ENCODE measurements at places on chromosomes 2 and 18.
A peak's percentile ranks its signal among the peaks of the same experiment; 100 is the strongest.

GRCh38 chr2:15388406-15389325 lies 172.5 kb downstream of the NBAS start:
- no peak for DNase-seq

DNA sequence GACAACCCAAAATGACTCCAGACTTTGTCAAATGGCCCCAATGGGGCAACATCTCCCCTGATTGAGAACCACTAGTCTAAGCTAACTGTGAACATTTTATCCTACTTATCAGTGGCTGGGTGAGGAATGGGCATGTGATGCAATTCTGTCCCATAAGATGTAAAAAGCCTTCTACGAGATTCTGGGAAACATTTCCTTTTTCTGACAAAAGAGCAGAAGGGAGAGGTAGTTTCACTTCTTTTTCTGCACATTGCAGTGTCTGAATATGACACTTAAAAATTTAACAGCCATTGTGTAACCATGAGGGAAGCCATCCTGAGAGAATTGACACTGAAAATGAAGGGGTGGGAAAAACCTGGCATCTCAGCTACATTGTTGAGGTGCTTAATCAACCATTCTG lies 17.3 kb upstream of the MARCHF4 start:
- peak; percentile 49 for DNase-seq

DNA sequence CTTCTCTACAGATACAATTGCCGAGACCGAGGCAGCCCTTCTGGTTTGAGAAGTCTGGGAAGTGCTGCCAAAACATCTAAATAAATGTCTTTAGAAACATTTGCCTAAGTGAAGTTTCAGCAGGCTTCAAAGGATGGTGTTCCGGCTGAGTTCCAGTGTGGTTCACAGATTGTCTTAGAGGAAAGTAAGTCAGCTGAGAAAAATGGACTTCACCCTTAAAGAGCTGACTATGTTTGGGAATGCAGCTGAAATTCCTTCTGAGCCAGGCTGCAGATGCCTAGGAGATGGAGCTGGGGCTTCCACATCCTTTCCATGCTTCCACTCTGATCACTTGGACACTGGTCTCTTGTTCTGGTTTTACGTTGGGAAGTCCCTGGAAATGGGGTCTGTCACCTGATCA lies 83.6 kb downstream of the FHOD3 start:
- DNase-seq = no peak

- DNase-seq = no peak
These were observed 10.1 kb downstream of the SP9 start for GRCh38 chr2:174344716-174345461.

DNA sequence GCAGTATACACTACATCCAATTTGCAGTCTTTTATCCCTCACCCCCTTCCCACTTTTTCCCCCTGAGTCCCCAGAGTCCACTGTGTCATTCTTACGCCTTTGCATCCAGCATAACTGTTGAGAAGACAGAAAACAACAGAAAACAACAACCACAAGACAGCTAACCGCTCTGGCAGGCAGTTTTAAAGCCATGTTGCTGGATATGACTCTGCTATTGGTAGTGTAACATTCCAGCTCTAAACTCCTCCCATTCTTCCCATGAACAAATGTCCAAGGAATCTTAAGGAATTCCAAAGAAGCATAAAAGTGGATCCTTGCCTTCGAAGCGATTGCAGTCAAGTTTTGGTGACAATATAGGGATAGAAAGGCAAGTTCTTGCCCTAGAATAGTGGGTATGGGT lies 599.1 kb downstream of the NYAP2 start:
- DNase-seq = no peak

DNA sequence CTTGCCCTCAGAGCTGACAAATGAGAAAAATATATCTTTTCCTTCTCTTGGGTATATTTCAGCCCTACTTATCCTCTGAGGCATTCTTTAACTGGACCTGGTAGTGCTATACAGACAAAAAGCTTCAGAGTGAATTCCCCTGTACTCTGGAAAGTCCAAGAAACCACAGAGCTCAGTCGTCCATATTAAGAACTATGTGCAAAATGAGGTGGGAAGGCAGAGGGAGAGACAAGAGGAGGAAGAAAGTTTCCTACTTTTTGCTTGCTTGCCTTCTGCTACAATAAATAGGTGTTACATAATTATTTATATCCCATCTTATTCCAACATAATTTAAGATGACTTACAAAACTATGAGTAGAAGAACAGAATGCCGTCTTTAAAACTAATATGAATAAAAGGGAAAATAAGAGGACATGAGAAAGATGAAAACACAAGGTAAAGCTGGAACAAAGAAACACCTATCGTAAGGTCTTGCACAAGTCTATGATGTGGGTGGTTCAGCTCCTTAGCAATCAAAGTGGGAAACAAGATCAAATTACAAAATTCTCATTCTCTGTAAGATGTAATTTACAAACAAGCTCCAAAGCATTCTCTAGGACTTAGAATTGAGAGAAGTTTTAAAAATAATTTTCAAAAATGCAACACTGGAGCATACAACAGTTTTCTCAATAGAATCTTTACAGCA lies 97.9 kb downstream of the BAZ2B start:
- no peak for DNase-seq

DNA sequence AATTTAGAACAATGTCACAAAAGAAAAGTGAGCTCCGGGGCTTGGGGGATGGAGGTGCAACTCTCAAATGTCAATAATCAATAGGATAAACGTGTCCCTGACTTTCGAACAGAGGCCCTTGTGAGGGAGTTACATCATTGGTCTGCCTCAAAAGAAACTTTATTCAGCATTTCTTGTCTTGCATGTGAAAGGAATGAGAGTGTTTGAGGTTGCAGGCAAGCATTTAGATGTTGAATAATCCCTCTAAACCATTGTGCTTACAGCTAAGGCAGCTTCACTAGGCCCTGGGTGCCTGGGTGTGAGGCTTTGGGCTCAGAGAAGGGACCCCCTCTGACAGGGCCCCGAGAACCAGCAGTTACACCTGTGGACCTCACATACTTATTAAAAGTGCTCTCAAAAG lies 28.6 kb upstream of the FHL2 start:
- DNase-seq = no peak

DNA sequence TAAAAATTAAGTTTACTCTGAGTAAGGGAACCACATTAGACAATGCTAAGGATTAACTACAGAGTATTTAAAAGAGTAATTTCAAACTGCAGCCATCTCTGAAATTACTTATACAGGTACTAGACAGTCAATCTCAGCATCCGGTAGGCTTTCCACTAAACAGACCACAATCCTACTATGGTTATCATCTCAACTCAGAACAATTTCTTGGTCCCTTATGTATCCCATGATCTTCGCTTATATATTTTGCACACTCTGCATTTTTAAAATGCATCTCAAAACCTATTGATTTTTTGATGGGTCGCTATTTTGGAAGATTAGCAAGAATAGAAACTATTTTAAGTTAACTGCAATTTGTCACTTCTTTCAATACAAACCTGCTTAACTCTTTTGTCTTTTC lies 1.4 kb downstream of the PPP4R1 start:
- no peak for DNase-seq

- no peak for DNase-seq
These were observed 61.3 kb downstream of the ZBTB7C start for GRCh38 chr18:48347756-48348326.

- peak; percentile 81 for DNase-seq
These were observed 170.1 kb downstream of the ASB1 start for GRCh38 chr2:238596571-238597551.

- DNase-seq = no peak
These were observed 135.1 kb downstream of the THADA start for GRCh38 chr2:43460611-43461365.

- no peak for DNase-seq
These were observed 122.2 kb upstream of the ARHGAP28 start for GRCh38 chr18:6607343-6607742.

GRCh38 chr18:24814521-24814920 lies 354.1 kb downstream of the HRH4 start:
- no peak for DNase-seq

- no peak for DNase-seq
These were observed 114.7 kb upstream of the CXCR4 start for GRCh38 chr2:136232456-136233172.

- no peak for DNase-seq
These were observed 12.0 kb upstream of the DARS1 start for GRCh38 chr2:135997380-135997779.

- no peak for DNase-seq
These were observed 1947.2 kb downstream of the SUCLG1 start for GRCh38 chr2:82511894-82512293.

GRCh38 chr18:27627927-27628326 lies 442.8 kb upstream of the CHST9 start:
- no peak for DNase-seq

DNA sequence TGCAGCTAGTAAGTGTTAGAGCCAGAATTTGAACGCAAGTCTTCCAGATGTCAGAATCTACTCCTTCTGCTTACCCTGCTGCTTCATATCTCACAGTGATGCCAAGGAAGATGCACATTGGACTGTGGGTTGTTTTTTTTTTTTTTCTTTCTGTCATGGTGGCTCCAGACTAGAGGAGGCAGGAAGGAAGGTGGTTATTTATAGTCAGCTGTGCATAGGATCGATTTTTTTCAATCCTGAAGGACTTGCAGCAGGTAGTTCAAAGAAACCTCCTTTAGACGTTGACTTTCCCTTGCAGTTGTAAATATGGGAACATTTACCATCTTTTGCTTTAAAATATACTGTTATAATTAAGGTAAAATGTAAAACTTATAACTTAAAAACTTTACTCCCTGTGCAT lies 17.3 kb downstream of the NEDD4L start:
- no peak for DNase-seq
